Astrocyte (in vitro differentiated cells and primary cell): ENCODE measurements at places on chromosomes 7 and 10. TPM values are rescaled to one million over a fixed set of nuclear protein-coding genes. Genes with fewer than 3 reads are reported as not detected.

DNA sequence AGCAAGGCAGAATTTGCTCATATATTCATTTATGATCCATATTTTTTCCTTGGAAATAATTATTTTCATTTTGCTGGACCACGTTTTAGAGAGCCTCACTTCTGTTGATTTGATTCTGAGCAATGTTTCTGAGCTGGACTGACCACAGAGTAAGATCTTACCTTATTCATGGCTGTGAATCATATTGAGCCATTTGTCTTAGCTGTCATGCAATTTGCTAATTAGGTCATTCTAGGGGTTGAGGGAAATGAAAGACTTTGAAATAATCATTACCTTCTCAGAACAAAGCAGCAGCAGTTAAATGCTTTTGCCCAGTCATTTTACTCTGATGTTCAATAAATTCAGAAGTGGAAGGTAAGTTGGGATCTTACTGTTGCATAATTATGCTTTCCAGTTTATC lies 251.4 kb downstream of the SDK1 start:
- H3K27me3 ChIP-seq: no peaks in the 10 kb centered on the region
- peak; percentile 70 for DNase-seq
- peaks cover 3% of the 10 kb centered on the region for H3K4me1 ChIP-seq
- H3K27ac ChIP-seq: no peak overlapping the region
- H3K36me3 ChIP-seq: no peaks in the 10 kb centered on the region
- H3K4me3 ChIP-seq: no peak overlapping the region

- peaks cover 3% of the 10 kb centered on the region for H3K27me3 ChIP-seq
- H3K4me1 ChIP-seq: no peaks in the 10 kb centered on the region
- H3K4me3 ChIP-seq: no peak overlapping the region
- H3K36me3 ChIP-seq: no peaks in the 10 kb centered on the region
- H3K27ac ChIP-seq: no peak overlapping the region
- no peak for DNase-seq
Measured at GRCh38 chr7:101691822-101692384, 62.8 kb upstream of the MYL10 start.

GRCh38 chr7:38781991-38782390 lies 127.0 kb downstream of the VPS41 start:
- no peak for DNase-seq
- no peaks in the 10 kb centered on the region for H3K27me3 ChIP-seq
- H3K36me3 ChIP-seq: no peaks in the 10 kb centered on the region
- H3K27ac ChIP-seq: no peak overlapping the region
- H3K4me1 ChIP-seq: no peaks in the 10 kb centered on the region

DNA sequence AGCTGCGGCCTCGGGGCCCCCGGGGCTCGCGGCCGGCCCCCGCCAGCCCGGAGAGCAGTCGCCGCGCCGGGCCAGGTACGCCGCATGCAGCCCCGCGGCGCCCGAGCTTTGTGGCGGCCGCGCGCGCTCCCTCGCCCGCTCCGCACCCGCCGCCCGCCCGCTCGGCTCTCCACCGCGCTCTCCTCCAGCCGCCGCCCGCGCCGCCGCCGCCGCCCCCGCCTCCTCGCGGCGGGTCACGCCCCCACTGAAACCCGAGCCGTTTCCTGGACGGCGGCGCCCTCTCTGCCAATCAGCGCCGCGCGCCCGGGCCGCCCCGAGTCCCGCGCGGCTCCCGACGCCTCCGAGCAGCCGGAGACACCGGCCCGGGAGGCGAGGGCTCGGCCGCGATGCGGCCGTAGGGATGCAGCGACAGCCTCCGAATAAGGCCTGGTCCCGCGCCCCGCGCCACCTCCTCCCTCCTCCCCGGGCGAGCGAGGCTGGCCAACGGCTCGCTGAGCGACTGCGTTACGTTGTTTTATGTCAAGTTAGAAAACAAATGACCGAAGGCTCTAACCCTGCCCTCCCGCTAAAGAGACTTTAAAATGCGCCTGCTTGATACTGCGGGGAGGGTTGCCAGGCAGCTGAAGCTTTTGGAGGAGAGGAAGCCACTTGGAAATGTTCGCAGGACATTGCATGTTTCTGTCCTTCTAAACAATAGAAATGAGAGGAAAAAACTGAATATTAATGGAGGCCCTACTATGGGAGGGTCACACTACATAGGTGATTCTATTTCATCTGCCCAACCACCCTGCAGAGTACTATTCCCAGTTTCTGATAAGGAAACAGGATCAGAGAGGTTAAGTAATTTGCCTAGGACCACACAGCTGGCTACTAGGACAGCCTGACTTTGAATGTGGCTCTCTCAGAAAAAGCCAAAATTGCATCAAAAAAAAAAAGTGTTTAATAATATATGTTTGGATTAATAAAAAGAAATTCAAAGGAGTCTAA lies at the start of gene FGFR2:
Gene FGFR2, minus strand, starts transcription at position 182 of the 987 bp plus-strand sequence. CDS start 4,627 bp downstream, outside the sequence.
- H3K27me3 ChIP-seq: peaks cover 55% of the 10 kb centered on the region
- H3K4me1 ChIP-seq: peaks cover 15% of the 10 kb centered on the region

- peaks cover 18% of the 10 kb centered on the region for H3K4me1 ChIP-seq
- H3K36me3 ChIP-seq: no peaks in the 10 kb centered on the region
- peaks cover 12% of the 10 kb centered on the region for H3K27me3 ChIP-seq
- DNase-seq: no peak
- H3K4me3 ChIP-seq: peak overlapping the region; percentile 83
Measured at GRCh38 chr7:129434675-129435318, 565 bp downstream of the STRIP2 start.

DNA sequence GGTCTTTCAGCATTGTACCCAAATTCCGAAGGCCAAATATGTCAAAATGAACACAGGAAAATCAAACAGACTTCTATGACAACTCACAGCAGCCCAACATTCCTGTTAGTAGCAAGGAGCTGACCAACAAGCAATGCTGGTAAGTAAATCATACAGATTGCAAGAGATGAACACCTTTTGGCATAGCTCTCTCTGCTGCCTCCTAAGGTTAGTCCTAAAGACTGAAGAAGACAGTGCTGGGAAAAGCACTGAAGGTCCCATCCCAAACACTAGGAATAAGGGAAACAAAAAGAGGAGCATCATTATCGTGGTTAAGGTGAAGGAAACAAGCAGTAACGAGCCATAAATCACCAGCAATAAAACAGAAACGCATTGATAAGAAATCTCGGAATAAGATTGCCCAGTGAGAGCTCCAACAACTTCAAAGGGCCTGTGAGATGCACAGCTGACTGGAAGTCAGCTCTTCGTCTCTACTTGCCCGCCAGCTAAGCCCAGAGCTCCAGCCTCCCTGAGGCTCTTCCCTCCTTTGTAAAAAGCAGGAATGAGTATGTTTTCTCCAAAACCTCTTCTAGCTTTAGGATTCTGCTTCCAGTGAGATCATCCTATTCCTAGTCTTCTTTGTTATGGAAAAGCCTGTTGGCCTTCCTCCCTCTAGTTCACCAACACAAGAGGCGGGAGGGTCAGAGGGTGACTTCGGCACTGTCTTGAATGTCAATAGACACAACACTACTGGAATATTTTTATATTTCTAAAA lies 15.3 kb downstream of the NUDT5 start:
- no peak overlapping the region for H3K4me3 ChIP-seq
- peaks cover 8% of the 10 kb centered on the region for H3K4me1 ChIP-seq
- no peaks in the 10 kb centered on the region for H3K27me3 ChIP-seq

- no peaks in the 10 kb centered on the region for H3K36me3 ChIP-seq
- no peak overlapping the region for H3K4me3 ChIP-seq
- DNase-seq: no peak
- no peak overlapping the region for H3K27ac ChIP-seq
Measured at GRCh38 chr10:29084681-29085307, 204.1 kb upstream of the LYZL1 start.

- DNase-seq: no peak
- peaks cover 3% of the 10 kb centered on the region for H3K4me1 ChIP-seq
- H3K27me3 ChIP-seq: no peaks in the 10 kb centered on the region
- no peak overlapping the region for H3K27ac ChIP-seq
Measured at GRCh38 chr10:50586740-50587088, 37.0 kb downstream of the SGMS1 start.

DNA sequence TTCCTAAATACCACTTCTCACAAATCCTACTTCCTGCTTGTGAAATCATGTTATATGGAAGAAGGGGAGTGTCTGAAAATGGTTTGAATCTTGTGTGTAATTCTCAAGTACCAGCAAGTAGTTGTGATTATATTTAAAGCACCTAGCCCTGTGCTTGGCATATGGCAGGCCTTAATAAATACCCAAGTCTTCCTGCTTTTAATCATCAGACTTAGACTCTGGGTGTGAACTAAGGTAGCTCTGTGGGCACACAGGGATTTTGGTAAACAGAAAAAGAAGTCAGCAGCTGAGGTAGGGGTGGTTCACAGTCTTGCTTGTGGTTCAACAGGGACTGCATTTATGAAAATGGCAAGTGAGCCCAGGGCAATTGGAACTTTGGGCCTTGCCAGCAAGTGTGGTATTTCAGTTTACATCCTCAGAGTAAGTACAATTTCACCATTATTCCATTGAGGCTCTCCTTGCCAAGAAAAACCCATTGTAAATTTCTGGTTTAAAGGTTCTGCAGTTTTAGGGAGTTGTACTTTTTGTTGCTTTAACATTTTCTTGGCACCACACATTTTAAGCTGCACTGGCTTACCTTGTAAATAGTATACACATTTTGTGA lies 215.5 kb downstream of the AUTS2 start:
- H3K4me1 ChIP-seq: peaks cover 17% of the 10 kb centered on the region
- no peak for DNase-seq
- H3K4me3 ChIP-seq: no peak overlapping the region
- H3K27ac ChIP-seq: no peak overlapping the region
- H3K36me3 ChIP-seq: no peaks in the 10 kb centered on the region
- H3K27me3 ChIP-seq: no peaks in the 10 kb centered on the region

- peaks cover 26% of the 10 kb centered on the region for H3K4me1 ChIP-seq
- peak; percentile 23 for DNase-seq
- H3K4me3 ChIP-seq: peak overlapping the region; percentile 82
- no peaks in the 10 kb centered on the region for H3K36me3 ChIP-seq
- no peaks in the 10 kb centered on the region for H3K27me3 ChIP-seq
- H3K27ac ChIP-seq: peak overlapping the region; percentile 87
Measured at GRCh38 chr7:28409716-28410627, 2.3 kb upstream of the CREB5 start.

DNA sequence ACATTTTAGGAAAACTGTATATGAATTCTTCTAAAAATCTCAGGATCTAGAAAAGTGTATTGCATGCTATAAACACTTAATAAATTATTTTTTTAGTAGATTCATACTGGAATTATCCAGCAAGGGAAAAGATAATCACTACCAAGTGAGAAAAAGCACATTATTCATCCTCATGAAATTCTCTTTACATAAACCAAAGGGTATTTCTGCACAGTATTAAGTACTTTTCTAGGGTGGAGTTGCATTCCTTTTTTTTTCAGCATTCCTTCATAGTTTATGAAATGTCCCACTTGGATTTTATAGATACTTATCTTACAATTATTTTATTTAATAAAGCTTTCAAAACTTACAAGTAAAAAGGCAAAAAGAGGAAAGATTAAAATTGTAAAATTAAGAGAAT lies 403.3 kb downstream of the HGF start:
- H3K4me3 ChIP-seq: no peak overlapping the region
- H3K36me3 ChIP-seq: no peaks in the 10 kb centered on the region
- DNase-seq: peak; percentile 23

- peaks cover 17% of the 10 kb centered on the region for H3K4me1 ChIP-seq
- H3K27ac ChIP-seq: peak overlapping the region; percentile 79
- peak; percentile 84 for DNase-seq
- H3K4me3 ChIP-seq: no peak overlapping the region
- H3K27me3 ChIP-seq: no peaks in the 10 kb centered on the region
- no peaks in the 10 kb centered on the region for H3K36me3 ChIP-seq
Measured at GRCh38 chr7:40200791-40201190, 66.0 kb downstream of the SUGCT start.

DNA sequence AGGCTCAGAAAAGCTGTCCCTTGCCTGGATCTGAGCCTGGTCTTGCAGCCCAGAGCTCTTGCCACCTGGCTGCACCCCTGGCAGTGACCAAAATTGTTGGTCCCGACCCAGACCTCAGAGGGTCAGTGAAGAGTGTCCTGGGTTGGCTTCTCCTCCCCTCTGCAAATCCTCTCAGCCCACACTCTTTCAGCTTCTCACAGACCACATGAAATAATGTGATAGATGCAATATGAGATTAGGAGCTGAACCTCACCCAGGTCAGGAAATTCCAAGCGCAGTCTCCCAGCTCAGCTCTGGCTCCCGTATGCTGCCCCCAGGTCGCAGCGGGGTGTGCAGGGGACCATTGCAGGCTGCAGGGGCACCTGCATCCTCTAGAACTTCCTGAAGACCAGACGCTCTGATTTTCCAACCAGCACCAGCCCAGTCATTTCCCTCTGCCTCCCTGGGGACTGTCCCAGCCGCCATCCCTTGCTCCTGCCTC lies 19.6 kb upstream of the RET start:
- H3K4me1 ChIP-seq: no peaks in the 10 kb centered on the region
- DNase-seq: no peak
- no peaks in the 10 kb centered on the region for H3K36me3 ChIP-seq
- H3K27ac ChIP-seq: no peak overlapping the region

DNA sequence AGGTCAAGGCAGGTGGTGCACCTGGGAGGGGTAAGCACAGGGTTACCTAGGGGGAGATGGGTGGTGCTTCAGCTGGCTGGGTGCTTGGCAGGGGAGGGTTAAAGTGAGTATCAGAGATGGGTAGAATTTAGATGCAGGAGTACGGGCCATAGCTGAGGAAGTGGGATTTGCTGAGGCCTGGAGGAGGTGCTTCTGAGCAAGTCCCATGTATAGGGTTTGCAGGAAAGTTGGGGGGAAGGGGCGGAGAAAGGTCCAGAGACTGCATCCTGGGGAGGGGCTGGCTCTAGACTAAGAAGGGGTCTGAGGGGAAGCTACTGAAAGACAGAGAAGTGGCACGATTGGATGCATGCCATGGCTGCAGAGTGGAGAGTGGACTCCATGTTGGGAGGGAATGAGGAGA lies 281.6 kb upstream of the ZNF32 start:
- H3K4me1 ChIP-seq: peaks cover 15% of the 10 kb centered on the region
- no peaks in the 10 kb centered on the region for H3K27me3 ChIP-seq
- no peak overlapping the region for H3K27ac ChIP-seq
- no peak for DNase-seq
- no peak overlapping the region for H3K4me3 ChIP-seq
- no peaks in the 10 kb centered on the region for H3K36me3 ChIP-seq

The ZNF117 gene
- total RNA-seq: 6.7 and 10.2 TPM in 2 replicates

The CYP2C19 gene
- not detected in 2 replicates for total RNA-seq

The LIPF gene
- not detected in 2 replicates for total RNA-seq

The HEPACAM2 gene
- not detected in 2 replicates for total RNA-seq

The VSTM2A gene
- total RNA-seq: 0.20 TPM in 1 of 2 replicates, not detected in the other

The CC2D2B gene
- 0.18 and 0.60 TPM in 2 replicates for total RNA-seq

The PNLIPRP1 gene
- not detected in 2 replicates for total RNA-seq

The PRXL2A gene
- total RNA-seq: 24.3 and 29.9 TPM in 2 replicates
